ENCODE measurements at places on chromosomes 12 and 14.
A peak's percentile ranks its signal among the peaks of the same experiment; 100 is the strongest.

DNA sequence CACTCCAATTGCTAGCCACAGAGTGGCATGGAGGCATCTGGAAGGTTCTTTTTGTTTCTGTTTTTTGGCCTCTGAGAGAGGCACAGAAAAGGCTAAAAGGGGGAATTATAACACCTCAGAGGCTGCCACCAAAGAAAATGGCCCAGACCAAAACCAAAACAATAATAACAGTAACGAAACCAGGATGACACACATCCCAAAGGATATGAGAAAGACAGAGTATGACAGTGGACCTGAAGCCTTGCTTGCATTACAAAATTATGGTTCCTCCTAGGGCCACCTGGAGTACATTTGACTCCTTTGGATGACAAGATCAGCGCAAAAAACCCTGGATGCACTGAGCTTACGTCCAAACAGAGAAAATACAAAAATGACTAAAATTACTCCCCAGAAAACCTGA, 152.7 kb downstream of the AEBP2 start:
- DNase-seq = no peak

- DNase-seq = no peak
These were observed 43.3 kb upstream of the ISM2 start for GRCh38 chr14:77541905-77542304.

DNA sequence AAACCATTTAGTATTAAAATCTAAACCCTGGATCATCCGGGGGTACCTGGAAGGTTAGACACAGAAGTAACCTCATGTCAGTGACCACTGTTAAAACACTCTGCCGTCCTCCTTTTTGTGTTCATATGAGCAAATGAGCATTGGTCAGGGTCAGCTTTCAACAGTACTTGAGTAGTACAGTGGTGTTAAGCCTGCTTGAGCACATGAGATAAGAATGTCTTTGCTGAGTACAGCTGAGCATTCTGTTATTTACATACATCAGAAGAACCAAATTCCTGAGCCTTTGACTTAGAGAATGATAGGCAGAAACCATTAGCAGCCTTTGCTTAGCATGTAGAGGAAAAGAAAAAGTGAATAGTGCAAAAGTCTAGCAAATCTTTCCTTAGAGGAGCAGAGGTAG, 38.6 kb upstream of the LRTM2 start:
- DNase-seq = no peak

DNA sequence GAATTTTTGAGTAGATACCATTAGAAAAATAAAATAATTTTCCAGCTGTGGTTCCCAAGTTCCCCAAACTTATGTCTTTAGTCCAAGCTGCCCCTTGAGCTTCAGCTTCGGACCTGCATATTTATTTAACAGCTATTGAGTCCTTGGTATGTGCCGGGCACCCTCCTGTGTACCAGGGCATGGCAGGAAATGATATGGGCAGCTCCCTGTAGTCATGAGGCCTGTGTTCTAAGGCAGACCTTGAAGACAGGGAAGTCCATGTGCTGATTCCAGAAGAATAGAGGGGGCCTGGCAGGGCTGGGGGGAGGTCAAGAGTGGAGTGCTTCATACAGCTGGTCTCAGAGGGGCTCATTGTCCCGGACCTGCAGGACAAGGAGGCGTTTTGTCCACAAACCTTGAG, 29.2 kb downstream of the TRAF3 start:
- no peak for DNase-seq

DNA sequence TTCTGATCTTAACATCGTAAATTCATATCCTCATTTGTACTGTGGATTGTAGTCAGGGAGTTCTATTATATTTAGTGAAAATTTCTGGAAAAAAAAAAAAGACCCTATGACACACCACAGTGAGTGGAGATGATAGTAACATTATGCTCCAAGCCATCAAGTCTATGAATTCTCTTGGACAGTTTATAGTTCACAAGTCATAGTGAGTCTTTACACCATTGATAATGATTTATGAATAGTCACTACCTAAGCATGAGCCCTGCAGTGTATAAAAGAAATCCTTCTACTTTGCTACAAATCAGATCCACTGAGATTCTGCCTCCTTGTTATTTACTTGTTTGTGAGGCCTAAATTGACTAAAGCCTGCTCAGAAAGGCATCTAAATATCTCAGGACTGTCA, 772.2 kb upstream of the NOVA1 start:
- no peak for DNase-seq

GRCh38 chr14:36852981-36853691, 191.5 kb downstream of the PAX9 start:
- no peak for DNase-seq

DNA sequence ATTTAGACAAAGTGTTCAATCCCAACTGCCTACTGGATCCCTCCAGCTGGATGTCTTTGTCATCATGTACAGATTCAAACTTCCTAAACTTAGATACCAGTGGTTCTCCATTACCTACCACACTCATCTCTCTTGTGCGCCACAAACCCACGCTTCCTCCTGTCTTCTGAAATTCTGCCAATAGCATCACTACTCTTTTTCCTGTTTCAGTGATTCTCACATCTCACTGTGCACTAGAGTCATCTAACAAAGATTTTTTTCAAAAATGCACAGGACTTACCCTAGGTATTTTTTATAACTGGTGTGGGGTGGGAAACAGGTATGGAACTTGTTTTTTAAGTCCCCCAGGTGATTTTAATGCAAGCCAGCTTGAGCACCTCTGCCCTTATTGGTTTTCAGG, 5.9 kb downstream of the PSMB5 start:
- DNase-seq = no peak

- DNase-seq = no peak
These were observed 52.5 kb downstream of the ATP23 start for GRCh38 chr12:57993834-57994233.

DNA sequence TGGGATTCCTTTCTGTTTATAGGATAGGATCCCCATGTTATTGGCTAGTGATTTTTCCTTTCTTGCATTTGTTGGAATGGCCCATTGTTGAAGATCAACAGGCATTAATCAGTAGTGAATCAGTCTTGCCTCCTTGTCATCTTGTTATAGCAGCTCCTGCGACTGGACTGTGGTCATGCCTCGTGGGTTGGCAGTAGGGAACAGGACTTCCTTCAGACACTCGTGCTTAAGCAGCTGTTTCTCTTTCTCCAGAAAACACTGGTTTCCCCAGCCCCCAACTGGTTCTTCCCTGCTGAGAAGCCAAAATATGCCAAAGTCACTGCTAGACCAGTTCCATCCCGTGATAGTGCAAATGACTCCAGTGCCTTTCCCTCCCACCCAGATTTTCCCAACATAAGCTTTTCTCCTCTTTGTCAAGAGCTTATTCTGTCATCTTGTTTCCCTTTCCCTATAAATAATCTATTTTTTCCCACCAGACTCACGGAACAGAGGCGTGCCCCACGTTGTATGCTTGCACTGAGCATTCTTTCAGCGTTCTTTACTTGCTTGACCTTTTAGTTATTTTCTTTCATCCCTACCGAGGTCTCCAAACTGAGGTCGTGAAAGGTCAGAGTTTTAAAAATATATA, 83.5 kb downstream of the SAMD4A start:
- no peak for DNase-seq

GRCh38 chr12:104505095-104505818, 48.5 kb downstream of the CHST11 start:
- no peak for DNase-seq

DNA sequence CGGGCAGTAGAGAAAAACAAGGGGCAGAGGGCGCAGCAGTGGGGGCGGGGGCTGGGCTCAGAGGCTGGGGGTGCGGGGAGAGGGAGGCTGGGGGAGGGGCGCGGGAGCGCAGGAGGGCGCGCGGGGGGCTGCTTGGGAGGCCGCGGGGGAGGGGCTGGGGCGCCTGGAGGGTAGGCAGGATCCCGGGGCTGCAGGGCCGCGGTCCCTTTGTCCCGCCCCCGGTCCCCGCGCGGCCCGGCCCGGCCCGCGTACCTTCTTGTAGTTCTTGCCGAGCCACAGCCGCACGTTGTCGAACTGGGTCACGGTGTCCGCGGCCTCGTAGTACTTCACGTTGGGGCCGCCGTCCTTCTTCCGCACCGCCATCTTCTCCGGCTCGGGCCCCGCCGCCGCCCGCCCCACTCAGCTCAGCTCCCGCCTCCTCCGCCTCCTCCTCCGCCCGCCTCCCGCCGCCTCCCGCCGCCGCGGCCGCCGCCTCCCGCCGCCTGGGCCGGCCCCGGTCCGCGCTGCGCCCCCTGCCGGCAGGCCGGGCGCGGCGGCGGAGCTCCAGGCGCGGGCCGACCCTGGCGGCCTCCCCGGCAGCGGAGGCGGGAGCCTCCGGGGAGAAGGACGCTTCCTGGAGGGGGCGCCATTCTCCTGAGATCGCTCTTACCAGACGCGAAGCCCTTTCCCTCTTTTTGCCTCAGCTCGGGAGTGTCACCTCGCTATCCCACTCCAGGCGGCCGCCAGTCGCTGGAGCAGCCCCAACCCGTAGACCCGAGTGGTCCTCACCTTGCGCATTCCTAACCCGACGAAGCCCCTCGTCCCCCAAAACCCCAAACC, at the start of gene SMARCC2:
TSS of gene SMARCC2 (minus strand) at position 385 of the 819 bp plus-strand sequence. CDS start at position 363, 22 bp downstream.
- DNase-seq = peak; percentile 85

GRCh38 chr14:93975791-93976476, 436 bp downstream of the ASB2 start:
- DNase-seq = no peak

GRCh38 chr14:23071921-23072539, 14.7 kb upstream of the CDH24 start:
- no peak for DNase-seq

- no peak for DNase-seq
These were observed 38.1 kb downstream of the GOLGA5 start for GRCh38 chr14:92832137-92832700.

DNA sequence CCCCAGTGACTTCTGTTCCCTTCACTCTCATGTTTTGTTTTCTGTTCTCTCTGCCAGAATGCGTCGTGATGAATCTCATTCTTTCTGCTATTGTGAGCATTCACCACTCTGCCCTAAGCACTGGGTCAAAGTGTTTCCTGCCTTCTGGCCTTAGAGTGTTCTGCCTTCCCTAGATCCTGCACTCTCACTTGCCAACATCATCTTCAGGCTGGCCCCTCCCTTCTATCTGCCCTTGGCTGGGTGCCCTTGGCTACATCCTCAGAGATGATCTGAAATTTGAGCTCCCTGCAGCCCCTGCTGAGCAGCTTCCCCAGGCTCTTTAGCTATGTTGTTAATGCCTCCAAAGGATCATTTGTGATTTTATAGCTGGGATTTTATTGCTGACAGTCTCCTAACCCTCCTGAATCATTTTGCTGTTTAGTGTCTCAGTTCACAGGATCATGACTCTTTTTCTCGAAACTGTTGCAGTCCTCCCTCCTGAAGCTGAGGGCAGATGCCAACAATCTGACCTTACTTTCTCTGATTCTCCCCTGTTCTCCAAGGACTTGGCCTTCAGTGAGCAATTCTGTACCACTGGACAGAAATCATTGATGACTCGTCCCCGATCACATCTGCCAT, 4.5 kb downstream of the DHRS2 start:
- no peak for DNase-seq

GRCh38 chr12:3277306-3277943, 200.2 kb downstream of the TSPAN9 start:
- no peak for DNase-seq

DNA sequence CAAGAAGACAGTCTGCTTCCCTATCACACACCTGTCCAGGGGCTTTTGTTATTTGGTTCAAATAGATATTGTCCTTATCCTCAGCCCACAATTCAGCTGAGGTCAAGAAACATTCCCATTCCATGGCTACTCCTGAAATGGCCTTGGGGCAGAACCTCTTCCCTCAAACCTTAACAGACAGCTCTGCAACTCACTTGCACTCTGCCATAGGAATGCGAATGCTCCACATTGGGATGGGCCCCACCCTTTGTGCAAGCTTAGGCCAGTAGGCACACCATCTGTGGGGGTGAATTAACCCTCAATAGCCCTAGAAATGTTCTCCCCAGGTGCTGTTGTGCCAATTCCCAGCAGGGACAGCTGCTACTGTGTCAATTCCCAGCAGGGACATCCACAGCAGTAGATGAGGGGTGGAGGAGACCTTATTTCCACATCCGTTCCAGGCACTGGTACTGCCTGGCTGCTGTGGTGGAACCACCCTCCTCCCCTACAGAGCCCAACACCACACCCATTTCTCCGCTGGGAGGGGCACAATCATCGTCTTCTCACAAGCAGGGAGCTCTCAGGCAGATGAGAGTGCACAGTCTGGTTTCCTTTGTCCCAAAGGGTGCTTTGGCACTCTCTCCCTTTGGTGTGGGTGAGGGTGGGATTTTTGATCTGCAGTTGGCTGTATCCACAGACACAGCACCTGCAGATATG, 42.3 kb upstream of the GLIPR1 start:
- no peak for DNase-seq

GRCh38 chr12:125092872-125093680, 27.8 kb downstream of the AACS start:
- no peak for DNase-seq

DNA sequence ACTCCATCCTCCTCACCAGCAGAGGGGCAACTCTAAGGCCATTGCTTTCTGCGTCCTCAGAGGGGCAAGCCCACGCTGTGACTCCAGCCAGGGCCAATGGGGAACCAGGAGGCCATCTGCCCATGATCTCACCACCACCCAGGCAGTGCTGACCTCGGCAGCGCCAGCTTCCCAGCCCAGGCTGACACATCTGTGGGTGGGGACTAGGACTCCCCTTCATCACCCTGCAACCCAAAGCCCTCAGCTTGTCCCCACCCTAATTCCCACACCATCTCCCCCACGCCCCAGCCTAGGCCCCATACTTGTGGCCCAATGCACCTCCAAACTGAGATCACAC, 58.6 kb downstream of the VWF start:
- no peak for DNase-seq

DNA sequence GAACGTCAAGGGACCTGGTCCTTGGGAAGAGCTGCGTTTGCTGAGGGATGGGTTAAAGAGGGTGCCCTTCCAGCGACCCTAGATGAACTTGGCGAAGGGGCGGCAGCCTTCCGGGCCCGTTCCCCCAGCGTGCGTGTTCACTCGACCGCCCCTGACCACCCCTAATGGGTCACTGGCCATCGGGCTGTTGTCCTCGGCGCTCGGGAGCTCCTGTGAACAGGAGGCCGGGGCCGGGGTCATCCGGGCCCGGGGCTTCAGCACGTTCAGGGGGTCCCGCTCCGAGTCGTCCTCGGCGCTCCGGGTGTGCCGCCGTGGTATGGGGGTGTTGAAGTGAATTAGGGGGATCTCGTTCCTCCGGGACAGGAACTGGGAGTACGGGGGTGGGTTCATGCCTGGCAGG, 9.2 kb downstream of the FGF23 start:
- DNase-seq = no peak

DNA sequence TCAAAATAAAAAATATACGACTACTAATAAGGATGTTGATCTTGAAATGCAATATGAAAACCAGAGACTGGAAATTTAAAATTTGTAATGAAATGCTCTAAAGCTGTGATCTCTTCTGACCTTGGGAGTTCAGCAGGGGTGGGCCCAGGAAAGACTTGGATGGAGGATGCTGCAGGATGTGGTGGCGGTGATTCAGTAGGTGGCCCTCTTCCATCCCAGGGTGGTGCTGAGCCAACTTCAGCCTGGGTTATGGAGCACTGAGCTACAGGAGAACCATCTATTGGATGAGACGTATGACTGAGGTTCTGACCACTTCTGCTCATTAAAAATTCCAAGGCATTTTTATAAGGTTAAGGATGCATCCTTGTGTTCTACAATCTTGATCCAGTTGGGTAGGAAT, 6.9 kb upstream of the PDE3A start:
- DNase-seq = no peak
